Cardiac muscle cell (in vitro differentiated cells and primary cell): ENCODE measurements at places on chromosomes 3 and 15. TPM values are rescaled to one million over a fixed set of nuclear protein-coding genes. Genes with fewer than 3 reads are reported as not detected.
A peak's percentile ranks its signal among the peaks of the same experiment; 100 is the strongest.

DNA sequence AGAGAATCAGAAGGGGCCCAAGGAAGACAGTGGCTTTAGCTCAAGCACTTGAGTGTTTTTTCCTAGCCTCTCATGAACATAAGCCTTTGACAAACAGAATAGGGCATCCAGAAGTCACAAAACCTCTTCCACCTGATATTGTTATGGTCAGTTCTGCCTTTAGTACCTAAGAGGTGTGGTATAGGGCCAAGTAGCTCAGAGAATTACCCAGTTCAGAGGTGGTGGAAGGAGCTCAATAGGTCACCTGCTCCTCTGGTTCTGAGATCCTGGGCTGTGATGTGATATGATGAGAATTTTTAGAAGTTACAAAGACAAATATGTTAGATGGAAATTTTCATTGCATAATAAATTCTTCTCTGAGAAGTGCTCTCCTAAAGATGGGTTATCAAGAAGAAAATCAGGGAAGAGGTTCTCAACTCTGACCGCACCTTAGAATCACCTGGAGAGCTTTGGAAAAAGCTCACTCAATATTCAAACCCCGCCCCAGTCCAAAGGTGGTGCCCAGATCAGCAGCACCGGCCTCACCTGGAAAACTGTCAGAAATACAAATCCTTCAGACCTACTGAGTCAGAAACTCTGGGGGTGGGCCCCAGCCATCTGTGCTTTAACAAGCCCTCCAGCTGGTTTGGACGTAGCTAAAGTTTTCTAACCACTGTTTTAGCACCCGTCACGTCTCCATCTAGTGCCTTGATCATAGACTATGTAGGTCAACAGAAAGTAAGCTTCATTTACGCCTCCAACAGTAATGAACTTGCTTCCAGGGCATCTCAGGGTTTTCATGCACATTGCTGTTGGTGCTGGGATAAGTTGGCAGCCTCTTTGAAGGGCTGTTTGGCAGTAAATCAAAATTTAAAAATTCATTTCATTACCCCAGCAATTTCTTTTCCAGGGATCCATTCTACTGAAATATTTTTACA, 101.3 kb downstream of the MYH15 start:
- no peaks in the 10 kb centered on the region for H3K36me3 ChIP-seq
- H3K4me3 ChIP-seq, result no peak overlapping the region
- peaks cover 6% of the 10 kb centered on the region for H3K4me1 ChIP-seq
- H3K27me3 ChIP-seq, result no peaks in the 10 kb centered on the region

DNA sequence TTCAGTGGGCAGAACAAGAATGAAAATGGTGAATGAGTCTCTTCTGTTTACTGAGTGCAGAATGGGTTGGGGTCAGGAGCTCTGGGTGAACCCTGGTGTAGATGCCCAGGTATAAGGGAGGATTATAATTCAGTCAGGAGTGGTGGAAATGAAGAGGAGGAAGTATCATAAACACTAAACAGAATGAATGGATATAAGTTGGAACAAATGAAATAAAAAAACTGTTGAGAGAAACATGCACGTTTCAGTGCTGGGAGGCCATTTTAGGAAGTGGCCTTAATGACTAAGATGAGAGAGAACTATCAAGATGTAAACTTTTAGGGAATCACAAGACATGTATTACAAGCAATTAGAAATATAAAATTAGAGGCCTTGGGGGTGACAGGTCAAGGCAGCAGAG, 32.8 kb upstream of the LEKR1 start:
- H3K36me3 ChIP-seq, result no peaks in the 10 kb centered on the region
- no peaks in the 10 kb centered on the region for H3K27me3 ChIP-seq
- peaks cover 2% of the 10 kb centered on the region for H3K4me1 ChIP-seq
- no peak overlapping the region for H3K27ac ChIP-seq
- DNase-seq, result no peak

DNA sequence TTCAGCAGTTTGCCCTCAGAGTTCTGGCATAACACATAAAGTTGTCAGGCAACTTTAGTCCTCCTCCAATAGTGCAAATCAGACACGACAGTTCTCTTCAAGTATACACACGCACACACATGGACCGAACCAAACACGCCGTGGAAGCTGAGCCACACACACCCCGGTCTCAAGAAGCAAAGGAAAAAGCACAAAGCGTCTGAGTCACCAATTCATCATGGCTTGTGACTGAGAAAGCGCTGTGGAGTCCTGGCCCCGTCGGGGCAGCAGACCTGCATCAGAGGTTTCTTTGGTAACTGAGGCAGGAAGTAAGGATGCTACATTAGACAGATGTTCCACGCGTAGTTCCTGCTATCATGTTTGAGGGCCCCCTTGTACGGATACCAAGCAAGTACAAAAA, 85.7 kb downstream of the VGLL4 start:
- H3K36me3 ChIP-seq, result peaks cover 27% of the 10 kb centered on the region
- H3K4me3 ChIP-seq, result no peak overlapping the region
- peak; percentile 63 for DNase-seq
- no peak overlapping the region for H3K27ac ChIP-seq

DNA sequence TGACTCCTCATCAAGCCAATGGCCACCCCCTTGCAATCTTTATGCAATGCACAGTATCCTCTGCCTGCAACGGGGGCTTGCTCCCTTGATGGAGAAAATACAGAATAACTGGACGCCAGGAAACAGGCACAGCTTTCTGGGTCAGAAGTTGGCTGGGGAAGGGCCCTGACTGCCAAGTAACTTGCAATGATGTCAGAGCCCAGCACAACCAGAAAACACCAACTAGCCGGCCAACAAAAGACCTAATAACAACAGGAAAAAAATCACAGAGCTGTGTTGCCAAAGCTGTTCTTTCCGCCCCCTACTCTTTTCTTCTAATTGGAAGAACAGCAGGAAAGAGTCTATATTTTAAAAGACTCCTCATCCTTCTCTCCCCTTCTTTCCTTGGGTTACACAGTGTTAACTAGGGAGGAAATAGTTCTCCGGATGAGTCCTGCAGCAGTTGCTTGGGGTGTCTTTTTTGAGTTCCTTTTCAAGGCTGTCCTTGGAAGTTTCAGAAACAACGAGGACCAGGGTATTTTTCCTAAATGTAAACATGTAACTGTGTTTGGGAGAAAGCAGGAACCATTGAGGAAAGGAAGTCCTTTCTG, 1.4 kb upstream of the SEMA6D start:
- peaks cover 24% of the 10 kb centered on the region for H3K4me1 ChIP-seq
- no peaks in the 10 kb centered on the region for H3K27me3 ChIP-seq
- H3K36me3 ChIP-seq, result no peaks in the 10 kb centered on the region
- no peak overlapping the region for H3K4me3 ChIP-seq

DNA sequence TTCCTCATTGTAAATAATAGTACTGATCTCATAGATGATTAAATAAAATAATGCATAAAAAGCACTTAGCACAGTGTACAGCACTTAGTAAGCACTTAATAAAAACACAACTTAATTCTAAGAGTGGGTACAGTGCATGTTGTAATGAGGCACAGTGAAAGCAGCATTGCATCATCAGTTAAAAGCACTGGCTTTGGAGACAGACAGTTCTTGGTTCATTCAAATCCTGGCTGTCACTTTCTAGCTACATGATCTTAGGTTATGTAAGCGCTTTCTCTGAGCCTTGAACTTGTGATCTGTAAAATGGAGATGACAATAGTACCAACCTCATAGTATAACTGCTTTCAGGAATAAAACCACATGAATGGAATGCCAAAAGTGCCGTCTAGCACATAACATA, 151.5 kb downstream of the DPH6 start:
- H3K4me1 ChIP-seq, result no peaks in the 10 kb centered on the region
- no peaks in the 10 kb centered on the region for H3K36me3 ChIP-seq
- H3K27me3 ChIP-seq, result no peaks in the 10 kb centered on the region
- no peak for DNase-seq

Gene IGF2BP2
- 77.1 and 119 TPM in 2 replicates for total RNA-seq

GRCh38 chr15:67815036-67815592, 10.2 kb upstream of the SKOR1 start:
- no peak for DNase-seq
- no peak overlapping the region for H3K27ac ChIP-seq
- no peaks in the 10 kb centered on the region for H3K4me1 ChIP-seq
- no peaks in the 10 kb centered on the region for H3K36me3 ChIP-seq
- H3K27me3 ChIP-seq, result peaks cover 90% of the 10 kb centered on the region

DNA sequence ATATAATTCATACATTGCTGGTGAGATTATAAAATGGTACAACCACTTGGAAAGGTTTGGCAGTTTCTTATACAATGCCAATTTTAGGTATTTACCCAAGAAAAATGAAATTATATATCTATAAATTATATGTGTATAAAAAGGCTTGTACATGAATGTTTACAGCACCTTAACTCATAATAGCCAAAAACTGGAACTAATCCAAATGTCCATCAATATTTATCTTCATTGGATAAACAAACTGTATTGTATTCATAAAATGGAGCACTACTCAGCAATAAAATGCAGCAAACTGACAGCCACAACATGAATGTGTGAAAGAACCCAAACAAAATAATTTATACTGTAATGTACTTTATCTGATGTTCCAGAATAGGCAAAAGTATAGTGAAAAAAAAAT, 33.6 kb upstream of the EIF5A2 start:
- H3K36me3 ChIP-seq, result no peaks in the 10 kb centered on the region
- H3K27ac ChIP-seq, result no peak overlapping the region
- H3K4me3 ChIP-seq, result no peak overlapping the region
- H3K27me3 ChIP-seq, result no peaks in the 10 kb centered on the region
- H3K4me1 ChIP-seq, result no peaks in the 10 kb centered on the region

GRCh38 chr15:48366584-48367312, 35.5 kb downstream of the DUT start:
- H3K27me3 ChIP-seq, result no peaks in the 10 kb centered on the region
- H3K27ac ChIP-seq, result no peak overlapping the region
- no peak overlapping the region for H3K4me3 ChIP-seq
- H3K4me1 ChIP-seq, result no peaks in the 10 kb centered on the region
- peak; percentile 51 for DNase-seq
- no peaks in the 10 kb centered on the region for H3K36me3 ChIP-seq

- no peak overlapping the region for H3K27ac ChIP-seq
- no peaks in the 10 kb centered on the region for H3K4me1 ChIP-seq
- peaks cover 7% of the 10 kb centered on the region for H3K36me3 ChIP-seq
- DNase-seq, result no peak
These were observed 35.1 kb downstream of the TMOD3 start for GRCh38 chr15:51864408-51865056.

DNA sequence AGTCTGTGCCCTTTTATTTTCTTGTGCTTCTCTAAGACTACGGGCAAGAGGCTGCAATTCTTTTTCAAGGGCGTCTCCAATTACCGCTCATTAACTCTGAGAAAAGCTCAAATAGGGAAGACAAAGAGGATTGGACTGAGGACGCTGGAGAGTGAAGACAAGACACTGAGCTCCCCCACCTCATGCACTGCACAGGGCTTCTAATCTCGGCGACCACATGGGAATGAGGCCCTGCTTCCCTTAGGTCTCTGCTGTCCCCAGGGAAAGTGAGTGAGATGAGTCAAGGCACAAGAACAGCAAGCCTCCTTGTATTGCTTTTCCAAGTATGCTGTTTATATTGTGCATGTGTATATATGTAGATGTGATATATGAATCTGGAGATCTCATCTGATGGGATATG, 392.2 kb upstream of the CFAP20DC start:
- DNase-seq, result no peak
- H3K27ac ChIP-seq, result no peak overlapping the region
- no peaks in the 10 kb centered on the region for H3K36me3 ChIP-seq
- no peaks in the 10 kb centered on the region for H3K27me3 ChIP-seq
- H3K4me1 ChIP-seq, result peaks cover 13% of the 10 kb centered on the region

GRCh38 chr3:23128655-23129054, 74.5 kb upstream of the UBE2E2 start:
- H3K4me3 ChIP-seq, result no peak overlapping the region
- no peaks in the 10 kb centered on the region for H3K27me3 ChIP-seq
- H3K27ac ChIP-seq, result no peak overlapping the region
- no peak for DNase-seq

Gene SAXO2
- 7.0 and 9.3 TPM in 2 replicates for total RNA-seq

GRCh38 chr3:84440291-84440690, 518.5 kb upstream of the CADM2 start:
- no peaks in the 10 kb centered on the region for H3K27me3 ChIP-seq
- H3K36me3 ChIP-seq, result no peaks in the 10 kb centered on the region
- no peak overlapping the region for H3K4me3 ChIP-seq
- H3K27ac ChIP-seq, result no peak overlapping the region
- no peaks in the 10 kb centered on the region for H3K4me1 ChIP-seq
- no peak for DNase-seq

GRCh38 chr3:156654834-156655233, 19.6 kb upstream of the TIPARP start:
- no peaks in the 10 kb centered on the region for H3K36me3 ChIP-seq
- DNase-seq, result no peak
- H3K4me1 ChIP-seq, result no peaks in the 10 kb centered on the region

GRCh38 chr15:68151277-68151676, 53.9 kb downstream of the CALML4 start:
- peaks cover 19% of the 10 kb centered on the region for H3K4me1 ChIP-seq
- no peaks in the 10 kb centered on the region for H3K27me3 ChIP-seq
- DNase-seq, result no peak
- H3K27ac ChIP-seq, result no peak overlapping the region
- H3K4me3 ChIP-seq, result no peak overlapping the region

DNA sequence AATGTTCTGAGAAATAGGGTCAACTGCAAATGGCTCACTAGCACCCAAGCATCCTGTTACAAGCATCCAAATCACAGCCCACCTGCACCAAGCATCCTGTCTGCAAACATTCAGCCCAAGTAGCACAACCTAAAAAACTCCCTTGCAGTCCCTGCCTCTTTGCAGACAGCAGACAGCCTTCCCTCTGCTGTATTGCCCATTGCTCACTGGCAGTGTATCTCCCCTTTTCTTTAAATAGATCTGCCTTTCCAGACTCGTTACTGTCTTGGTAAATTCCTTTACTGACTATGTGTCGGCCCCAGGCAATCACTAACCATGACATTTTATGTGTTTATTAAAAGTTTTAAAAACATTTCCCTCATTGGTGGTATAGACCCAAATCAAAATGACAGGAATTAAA, 155.4 kb downstream of the ADAMTSL3 start:
- no peaks in the 10 kb centered on the region for H3K4me1 ChIP-seq
- H3K36me3 ChIP-seq, result no peaks in the 10 kb centered on the region
- no peak overlapping the region for H3K4me3 ChIP-seq
- no peak for DNase-seq

GRCh38 chr3:149736175-149736952, 15.9 kb downstream of the COMMD2 start:
- H3K4me1 ChIP-seq, result no peaks in the 10 kb centered on the region
- H3K27ac ChIP-seq, result no peak overlapping the region
- DNase-seq, result no peak
- no peaks in the 10 kb centered on the region for H3K27me3 ChIP-seq
- peaks cover 18% of the 10 kb centered on the region for H3K36me3 ChIP-seq
